Progenitor cell of endocrine pancreas (in vitro differentiated cells): ENCODE measurements at places on chromosomes 7 and 10. TPM values are rescaled to one million over a fixed set of nuclear protein-coding genes. Genes with fewer than 3 reads are reported as not detected.

DNA sequence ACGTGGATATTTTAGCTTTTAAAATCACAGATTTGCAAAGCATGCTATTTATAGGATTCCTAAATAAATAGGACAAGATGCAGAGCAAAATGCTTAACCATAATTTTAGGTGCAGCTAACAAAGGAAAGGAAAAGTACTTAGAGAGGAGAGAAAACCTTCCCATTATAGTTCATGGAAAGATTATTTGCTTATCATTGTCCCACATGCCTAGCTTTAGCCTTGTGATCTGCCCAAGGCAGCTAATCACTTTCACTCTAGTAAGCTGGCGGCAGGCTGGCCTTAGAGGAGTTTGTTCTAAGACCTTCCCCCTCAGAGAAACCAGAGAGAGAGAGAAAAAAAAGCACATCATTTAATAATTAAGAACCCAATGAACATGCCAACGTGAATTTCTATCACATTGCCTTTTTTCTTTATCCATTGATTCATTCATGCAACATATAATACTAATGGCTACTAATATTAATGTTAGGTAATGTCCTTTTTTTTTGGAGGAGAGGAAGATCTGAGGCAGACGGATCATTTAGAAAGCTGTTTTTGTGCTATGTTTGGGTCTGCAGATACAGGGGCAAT, 274.6 kb downstream of the ARL4A start:
- no peak for DNase-seq

MET gene
- 44.4 and 46.0 TPM in 2 replicates for total RNA-seq

DNA sequence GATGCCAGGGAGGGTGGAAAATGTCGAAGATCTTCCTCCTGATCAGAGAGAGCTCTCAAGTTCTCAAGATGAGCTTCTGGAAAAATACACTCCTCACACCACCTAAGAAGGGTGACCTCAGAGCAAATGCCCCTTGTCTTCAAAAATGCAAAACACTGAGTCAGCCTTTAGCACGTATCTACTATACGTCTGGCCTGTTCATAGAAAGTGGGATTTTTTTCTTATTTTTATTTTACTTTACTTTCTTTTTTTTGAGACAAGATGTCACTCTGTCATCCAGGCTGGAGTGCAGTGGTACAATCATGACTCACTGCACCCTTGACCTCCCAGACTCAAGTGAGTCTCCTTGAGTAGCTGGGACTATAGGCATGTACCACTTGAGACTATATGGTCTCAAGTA, 57.1 kb downstream of the AFAP1L2 start:
- DNase-seq = no peak

DNA sequence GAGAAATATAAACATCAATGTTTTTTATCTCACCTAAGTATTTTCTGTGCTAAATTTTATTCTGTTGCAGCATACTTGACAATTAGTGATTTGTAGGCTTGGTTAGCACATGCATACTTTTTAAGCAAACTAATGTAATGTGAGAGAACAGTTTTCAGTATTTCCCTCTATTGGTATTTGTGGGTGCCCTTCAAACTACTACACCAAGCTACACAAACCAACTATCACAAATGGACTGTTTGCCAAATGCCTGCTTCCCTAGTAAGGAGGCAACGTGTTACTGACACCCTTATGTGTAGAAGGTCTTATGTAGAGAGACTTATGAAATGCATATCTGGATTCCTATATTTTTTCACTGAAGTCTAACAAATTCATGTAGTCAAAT, 98.4 kb upstream of the FZD1 start:
- no peak for DNase-seq

RPEL1 gene
- total RNA-seq = not detected in 2 replicates
